GM03348 (cell line): ENCODE measurements at places on chromosomes 3 and 15.

DNA sequence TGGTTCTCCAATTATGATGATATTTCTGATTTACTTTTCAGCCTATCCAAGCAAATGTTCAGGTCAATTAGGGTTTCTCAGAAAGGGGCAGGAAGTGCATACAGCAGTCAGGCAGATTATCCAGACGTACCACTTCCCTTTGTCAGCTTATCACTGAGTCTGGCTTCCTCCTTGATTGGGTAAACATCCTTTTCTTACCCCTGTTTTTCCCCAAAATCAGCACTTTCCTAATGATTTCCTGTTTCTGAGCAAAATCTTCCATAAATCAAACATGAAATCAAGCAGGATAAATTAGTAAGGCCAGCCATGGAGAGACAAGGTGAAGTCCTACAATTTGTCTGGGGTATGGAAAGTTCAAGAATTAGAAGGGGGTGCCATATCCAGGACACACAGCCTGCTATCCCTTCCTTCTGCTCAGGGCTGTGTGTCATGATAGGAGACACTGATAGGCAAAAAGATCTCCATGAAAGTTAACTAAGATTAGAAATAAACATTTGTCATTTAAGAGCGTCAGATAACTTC is 29.0 kb downstream of the ADIPOQ start:
- DNase-seq: no peak

DNA sequence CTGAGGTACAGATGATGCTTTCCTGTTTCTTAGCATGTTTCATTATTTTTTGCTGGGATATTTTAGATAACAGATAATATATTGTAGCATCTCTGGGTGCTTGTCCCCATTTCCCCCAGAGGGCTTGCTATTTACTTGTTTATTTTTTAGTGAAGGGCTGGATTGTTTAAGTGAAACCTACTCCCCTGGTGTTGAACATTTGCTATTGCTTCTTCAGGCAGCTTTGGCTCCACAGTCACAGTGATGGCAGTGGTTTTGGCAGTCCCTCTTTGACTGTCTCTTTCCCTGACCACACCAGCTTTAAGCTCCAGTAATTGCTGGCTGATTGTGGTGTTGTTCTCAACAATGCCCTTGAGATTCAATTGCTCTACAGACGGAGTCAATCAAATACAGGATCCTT is 128.9 kb downstream of the KLF13 start:
- DNase-seq: no peak

- no peak for DNase-seq
Observed at GRCh38 chr15:89753855-89754254, 2.8 kb upstream of the MESP1 start.

DNA sequence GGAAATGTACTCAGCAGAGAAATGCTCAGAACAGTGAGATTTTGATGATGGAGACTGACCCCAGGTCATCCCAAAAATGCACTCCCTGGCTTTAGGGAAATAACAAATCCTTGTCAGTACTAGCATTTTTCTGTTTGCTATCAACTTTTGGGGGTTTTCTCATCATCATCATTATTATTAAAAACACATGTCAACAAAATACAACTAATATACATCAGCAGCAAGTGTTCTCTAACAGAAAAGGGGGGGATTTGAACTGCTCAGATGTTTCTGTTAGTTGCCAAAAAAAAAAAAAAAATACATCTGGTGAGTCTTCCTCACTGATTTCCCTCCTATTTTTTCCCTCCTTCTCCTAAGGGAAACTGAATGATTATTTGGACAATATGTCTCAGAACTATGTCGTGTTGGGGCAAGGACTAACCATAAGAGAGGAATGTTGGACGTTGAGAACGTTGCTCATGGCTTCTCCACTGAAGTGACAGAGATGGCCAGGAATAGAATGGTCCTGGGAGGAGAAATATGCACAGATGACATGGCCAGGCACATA is 230.0 kb upstream of the MCTP2 start:
- DNase-seq: peak; percentile 31

DNA sequence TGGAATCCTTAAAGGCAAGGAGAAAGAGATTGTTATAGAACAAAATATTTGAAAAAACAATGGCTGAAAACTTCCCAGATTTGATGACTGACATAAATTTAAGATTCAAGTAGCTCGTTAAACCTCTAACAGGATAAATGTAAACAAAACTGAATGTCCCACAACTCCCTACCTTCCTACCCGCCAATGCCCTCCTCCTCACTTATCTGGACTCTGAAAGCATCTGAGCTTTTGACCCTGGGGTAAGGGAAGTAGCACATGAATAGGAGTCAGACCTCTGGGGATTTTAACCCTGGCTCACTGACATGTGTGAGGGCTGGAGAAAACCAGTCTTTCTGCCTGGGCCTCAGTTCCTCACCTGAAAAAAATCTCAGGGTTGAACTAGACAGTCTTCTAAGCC is 26.9 kb downstream of the CYP19A1 start:
- DNase-seq: no peak

DNA sequence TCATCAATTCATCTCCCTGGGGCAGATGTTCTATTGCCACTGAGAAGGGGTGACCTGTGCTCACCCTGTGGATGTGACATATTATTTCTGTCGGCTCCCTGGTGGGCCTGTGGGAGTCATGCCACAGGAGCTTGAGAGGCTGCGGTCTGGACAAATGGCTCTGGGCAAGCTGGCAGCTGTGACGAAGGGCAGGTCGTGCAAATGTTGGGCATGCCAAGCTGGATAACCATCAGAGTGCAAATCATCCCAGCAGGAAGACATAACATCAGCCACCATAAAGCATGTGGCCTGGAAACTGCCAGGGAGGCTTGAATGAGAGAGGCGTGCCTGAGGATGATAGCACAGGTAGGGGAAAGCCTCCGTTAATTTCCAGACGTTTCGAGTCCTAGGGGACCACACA is 45.3 kb upstream of the FAM3D start:
- DNase-seq: no peak

DNA sequence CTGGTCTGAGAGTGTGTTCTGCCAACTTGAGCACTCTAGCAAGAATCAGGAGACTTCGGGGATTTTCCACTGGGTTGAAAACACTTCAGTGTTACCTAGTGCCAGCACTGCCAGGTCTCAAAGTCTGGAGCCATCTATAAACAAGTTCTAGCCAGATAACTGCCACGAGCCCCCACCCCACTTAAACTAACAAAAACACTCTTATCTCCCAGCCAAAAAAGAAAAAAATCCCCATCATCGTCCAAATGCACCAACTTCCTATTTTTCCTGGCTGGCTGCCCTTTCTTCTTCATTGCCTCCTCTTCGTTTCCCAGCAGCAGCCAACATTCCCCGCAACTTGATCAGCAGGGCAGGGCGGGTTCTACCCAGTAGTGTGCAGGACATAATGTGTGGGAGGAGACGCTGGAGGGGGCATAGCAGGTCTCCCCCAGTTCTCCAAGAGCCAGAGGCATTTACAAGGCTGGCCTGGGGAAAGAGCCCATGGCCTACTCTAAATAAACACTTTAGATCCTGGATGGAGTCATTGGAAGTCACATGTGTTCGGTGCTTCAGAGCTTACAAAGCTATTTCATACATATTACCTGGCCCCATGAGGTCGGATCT is 29.5 kb downstream of the C2CD4B start:
- DNase-seq: no peak

- peak; percentile 30 for DNase-seq
Observed at GRCh38 chr3:161221806-161222600, 892 bp downstream of the NMD3 start.

GRCh38 chr3:10505050-10505790 is at the start of gene ATP2B2:
Gene ATP2B2 (minus strand): TSS chr3:10505586. CDS start chr3:10449543, 56,043 bp downstream.
- peak; percentile 49 for DNase-seq

- no peak for DNase-seq
Observed at GRCh38 chr15:57599296-57599810, 7.6 kb downstream of the MYZAP start.
